Stimulated activated CD8-positive, alpha-beta memory T cell treated with anti-CD3 and anti-CD28 coated beads, Interleukin-4, amount 100 ng/mL, for 24 hours (primary cell): ENCODE measurements at places on chromosomes 12 and 14.

GRCh38 chr12:18457362-18457761, 196.0 kb downstream of the PIK3C2G start:
- DNase-seq, result no peak

DNA sequence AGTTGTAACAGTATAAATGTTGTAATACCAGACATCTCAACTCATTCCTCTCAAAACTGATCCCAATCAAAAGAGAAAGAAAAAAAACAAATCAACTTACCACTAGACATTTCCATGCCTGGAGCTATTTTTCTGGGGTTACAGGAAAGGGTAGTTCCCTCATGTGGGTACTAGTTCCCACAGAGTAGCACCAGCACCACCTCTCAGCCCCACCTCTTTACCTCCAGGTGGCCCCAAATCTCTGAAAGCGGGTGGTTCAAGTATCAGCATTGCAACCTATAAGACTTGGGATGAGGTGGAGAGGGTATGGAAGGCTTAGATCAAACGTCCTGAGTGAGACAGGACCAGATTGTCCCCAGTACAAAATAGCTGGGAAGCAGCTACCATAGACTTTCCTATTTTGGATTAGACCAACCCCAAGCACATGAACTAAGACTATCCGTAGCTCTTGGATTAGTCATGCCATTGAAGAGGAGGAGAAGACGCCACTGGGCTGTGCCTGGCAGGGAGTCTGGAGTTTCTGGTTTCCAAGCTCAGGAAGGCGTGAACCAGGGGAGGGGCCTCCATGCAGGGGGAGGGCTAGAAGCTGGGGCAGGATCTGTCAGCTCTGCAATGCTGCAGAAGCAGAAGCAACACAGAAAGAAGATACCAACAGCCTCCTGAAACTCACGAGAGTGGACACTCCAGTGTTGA, at the start of gene SLC39A2:
TSS of gene SLC39A2 (plus strand) at position 620 of the 693 bp plus-strand sequence. CDS start 154 bp downstream, outside the sequence.
- DNase-seq, result no peak

DNA sequence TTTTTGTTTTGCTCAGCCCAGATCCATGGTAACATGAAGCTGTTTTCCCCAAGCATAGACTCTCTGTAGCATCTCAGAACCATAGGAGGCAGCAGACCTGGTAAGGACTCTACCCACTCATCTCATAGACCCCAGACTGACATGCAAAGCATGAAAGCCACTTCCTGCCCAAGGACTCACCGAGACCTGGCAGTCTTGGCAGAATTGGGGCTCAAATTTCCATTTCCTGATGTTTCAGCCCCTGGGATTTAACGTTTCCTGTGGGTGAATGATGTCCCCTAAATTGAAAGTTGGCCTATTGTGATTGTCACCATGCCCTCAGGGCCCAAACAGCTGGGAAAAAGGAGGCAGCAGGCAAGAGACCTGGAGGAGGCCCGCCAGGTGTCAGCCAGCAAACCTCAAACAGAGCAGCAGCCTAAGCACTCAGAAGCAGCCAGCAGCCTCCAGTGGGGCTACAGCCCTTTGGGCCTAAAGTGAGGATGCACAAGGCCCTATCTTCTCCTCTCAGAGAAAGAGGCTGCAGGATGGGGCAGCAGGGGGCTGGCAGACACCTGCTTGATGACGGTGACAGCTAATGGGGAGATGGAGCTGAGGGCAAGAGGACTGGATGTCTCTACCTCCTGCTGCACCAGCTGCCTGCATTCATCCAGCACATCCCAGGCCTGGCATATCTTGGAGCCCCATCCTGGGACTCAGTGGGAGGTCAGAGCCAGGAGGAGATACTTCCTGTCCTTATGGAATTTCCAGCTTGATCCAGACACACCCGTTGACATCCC, 8.5 kb downstream of the KRT85 start:
- no peak for DNase-seq

- DNase-seq, result no peak
Observed at GRCh38 chr14:97106609-97107008, 309.4 kb downstream of the VRK1 start.

- DNase-seq, result no peak
Observed at GRCh38 chr12:127570793-127571360, 696.1 kb upstream of the TMEM132C start.

DNA sequence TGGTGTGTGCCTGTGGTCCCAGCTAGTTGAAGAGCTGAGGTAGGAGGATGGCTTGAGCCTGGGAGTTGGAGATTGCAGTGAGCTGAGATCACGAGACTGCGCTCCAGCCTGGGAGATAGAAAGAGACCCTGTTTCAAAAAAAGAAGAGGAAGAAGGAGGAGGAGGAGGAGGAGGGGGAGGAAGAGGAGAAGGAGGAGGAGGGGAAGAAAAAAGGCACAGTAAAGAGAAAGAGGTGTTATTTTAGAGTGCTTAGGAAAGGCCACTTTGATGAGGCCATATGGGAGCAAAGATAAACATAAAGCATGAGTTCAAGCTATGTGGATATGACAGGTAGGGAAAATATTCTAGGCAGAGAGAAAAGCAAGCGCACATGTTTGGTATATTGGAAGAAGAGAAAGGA, 154.1 kb upstream of the BTG1 start:
- no peak for DNase-seq

DNA sequence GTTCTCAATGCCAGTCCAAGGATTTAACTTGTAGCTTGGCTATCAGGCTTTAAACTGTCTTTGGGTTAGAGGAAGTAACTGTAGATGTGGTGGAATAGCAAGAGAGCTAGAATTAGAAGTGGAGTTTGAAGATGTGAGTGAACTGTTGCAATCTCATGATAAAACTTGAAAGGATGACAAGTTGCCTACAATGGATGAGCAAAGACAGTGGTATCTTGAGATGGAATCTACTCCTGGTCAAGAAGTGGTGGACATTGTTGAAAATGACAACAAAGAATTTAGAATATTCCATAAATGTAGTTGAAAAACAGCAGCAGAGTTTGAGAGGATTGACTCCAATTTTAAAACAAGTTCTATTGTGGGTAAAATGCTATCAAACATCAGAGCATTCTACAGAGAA, 199.0 kb downstream of the DUSP6 start:
- DNase-seq, result no peak

DNA sequence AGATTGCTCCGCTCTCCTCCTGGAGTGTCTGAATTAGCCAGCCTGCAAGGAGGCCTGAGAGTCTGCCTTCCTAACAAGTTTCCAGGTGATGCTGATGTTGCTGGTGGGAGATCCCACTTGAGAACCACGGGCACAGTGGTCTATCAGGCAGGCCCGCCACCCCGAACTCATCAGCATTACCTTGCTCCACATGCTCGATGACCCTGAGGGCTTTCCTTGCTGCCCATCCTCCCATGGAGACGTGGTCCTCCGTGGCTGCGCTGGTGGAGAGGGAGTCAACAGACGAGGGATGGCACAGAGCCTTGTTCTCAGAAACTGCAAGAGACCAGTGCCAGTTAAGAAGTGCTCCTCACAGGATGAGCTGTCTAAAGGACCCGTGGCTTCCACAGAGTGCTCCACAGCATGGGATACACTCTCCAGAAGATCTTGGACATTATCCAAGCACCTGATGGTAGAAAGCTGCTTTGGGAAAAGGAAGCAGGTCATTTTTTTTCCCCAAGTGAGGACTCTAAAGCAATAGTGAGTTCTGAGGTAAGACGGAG, 18.3 kb downstream of the HAL start:
- DNase-seq, result no peak

DNA sequence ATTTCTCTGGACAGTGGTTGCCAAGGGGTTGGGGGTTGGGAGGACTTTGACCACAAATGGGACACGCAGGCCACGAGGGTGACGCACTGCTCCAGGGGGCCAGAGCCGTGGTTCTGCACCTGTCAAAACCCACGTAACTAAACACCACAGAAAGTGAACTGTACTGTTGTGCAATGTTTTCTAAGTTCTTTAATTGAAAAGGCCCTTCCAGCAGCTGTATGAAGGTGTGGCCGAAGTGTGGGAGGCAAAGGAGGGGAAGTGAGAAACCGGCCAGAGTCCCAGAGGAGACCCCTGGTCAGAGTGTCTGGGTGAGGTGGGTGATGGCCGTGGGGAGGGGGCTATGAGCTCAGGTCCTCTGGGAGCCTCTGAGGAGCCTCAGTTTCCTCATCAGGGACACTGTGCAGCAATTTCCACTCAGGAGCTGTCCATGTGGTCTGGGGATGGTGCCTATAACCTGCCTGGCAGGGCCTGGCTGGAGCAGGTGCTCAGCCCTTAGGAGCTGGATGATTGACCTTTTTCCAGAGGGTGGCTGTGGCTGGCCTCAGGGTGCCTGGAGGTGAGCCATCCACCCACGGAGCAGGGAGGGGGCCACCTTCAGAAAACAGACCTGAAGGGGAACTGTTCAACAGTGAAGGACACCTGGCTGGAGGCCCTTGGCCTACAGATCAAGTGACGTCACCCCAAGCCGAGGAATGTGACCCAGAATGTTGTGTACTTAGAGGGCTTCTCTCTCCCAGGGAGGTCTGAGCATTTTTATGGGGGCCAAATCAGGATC, 9.8 kb upstream of the BDKRB2 start:
- no peak for DNase-seq

DNA sequence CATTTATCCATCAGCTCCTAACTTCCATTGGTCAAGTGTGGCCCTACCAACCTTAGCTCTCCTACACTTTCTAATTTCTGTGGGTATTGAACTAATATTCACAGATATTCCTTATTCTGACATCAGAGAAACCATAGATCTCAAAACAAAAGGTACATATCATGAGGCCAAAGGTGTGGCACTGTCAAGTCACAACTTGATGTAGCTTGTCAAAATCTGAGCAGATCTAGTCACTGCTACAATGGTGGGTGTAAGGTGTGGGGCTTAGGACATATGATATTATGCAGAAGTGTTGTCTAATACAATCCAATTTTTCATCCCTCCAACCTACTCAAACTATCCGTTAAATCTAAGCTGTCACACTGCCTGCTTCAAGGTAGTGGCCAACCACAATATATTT, 114.0 kb upstream of the FAR2 start:
- no peak for DNase-seq

GRCh38 chr12:104571328-104571727, 114.6 kb downstream of the CHST11 start:
- no peak for DNase-seq

- DNase-seq, result no peak
Observed at GRCh38 chr14:98208943-98209342, 1063.1 kb downstream of the BCL11B start.

GRCh38 chr14:89618330-89618708, 201.3 kb upstream of the FOXN3 start:
- no peak for DNase-seq

- DNase-seq, result no peak
Observed at GRCh38 chr14:73887694-73888459, 1.2 kb downstream of the ZNF410 start.

- no peak for DNase-seq
Observed at GRCh38 chr12:67592228-67593011, 56.1 kb upstream of the DYRK2 start.
